ENCODE measurements at places on chromosomes 5 and 9. TPM values are rescaled to one million over a fixed set of nuclear protein-coding genes. Genes with fewer than 3 reads are reported as not detected.

UCK1 gene
- 26.1 TPM for total RNA-seq

DNA sequence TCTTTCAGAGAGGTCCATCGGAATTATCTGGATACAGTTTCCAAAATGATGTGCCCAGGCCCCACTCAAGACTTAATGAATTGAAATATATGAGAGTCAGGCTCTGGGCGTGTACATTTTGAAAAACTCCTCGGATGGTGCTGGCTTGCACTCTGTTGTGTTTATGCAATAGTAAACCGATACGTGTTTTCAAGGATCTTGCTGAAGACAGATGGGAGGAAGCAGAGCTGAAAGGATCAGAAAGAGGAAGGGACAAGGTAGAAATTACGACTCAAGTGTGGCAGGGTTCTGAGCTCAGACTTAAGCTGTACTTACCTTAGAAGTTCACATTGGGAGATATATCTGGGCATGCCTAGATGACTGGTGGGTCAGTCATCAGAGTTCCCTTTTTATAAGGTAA is 13.7 kb upstream of the STOM start:
- DNase-seq: no peak
- H3K4me3 ChIP-seq: no peak overlapping the region
- no peaks in the 10 kb centered on the region for H3K36me3 ChIP-seq
- H3K27ac ChIP-seq: no peak overlapping the region
- no peaks in the 10 kb centered on the region for H3K4me1 ChIP-seq
- peaks cover 3% of the 10 kb centered on the region for H3K27me3 ChIP-seq

GRCh38 chr9:38424918-38425317 is 664 bp upstream of the IGFBPL1 start:
- no peak for DNase-seq
- H3K36me3 ChIP-seq: no peaks in the 10 kb centered on the region
- no peak overlapping the region for H3K27ac ChIP-seq
- no peak overlapping the region for H3K4me3 ChIP-seq
- peaks cover 3% of the 10 kb centered on the region for H3K4me1 ChIP-seq

ARL14EPL gene
- total RNA-seq: 0.12 TPM

DNA sequence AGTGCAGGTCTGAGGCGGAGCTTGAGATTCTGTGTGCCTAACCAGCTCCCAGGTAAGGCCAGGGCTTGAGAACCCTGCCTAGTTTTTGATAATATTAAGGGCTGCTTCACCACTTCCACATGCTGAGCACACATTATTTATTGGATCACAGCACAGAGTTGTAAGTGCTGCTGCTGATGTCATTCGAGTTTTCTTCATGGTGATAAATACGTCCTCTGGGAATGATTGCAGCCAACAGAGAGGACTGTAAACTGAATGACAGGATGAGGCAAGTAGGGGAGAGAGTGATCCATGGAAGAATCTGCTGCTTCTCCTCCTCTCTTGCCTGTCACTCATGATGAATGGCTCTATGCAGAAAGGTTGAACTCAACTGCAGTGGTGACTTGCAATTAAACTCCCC is 77.9 kb upstream of the VPS13A start:
- no peak overlapping the region for H3K4me3 ChIP-seq
- peaks cover 8% of the 10 kb centered on the region for H3K27me3 ChIP-seq
- no peak overlapping the region for H3K27ac ChIP-seq

GRCh38 chr5:41286165-41286564 is 72.8 kb upstream of the C6 start:
- H3K4me3 ChIP-seq: no peak overlapping the region
- peaks cover 3% of the 10 kb centered on the region for H3K27me3 ChIP-seq
- no peak for DNase-seq
- H3K36me3 ChIP-seq: no peaks in the 10 kb centered on the region

- H3K4me3 ChIP-seq: no peak overlapping the region
- no peaks in the 10 kb centered on the region for H3K27me3 ChIP-seq
- no peak overlapping the region for H3K27ac ChIP-seq
- no peaks in the 10 kb centered on the region for H3K36me3 ChIP-seq
- no peak for DNase-seq
- H3K4me1 ChIP-seq: no peaks in the 10 kb centered on the region
Observed at GRCh38 chr9:23255346-23255745, 570.7 kb downstream of the ELAVL2 start.

Measured in activated CD8-positive, alpha-beta memory T cell treated with anti-CD3 and anti-CD28 coated beads, Interleukin-2, amount 10 ng/mL, durations not matched to agents 7 days and 5 days (primary cell).